Suppressor macrophage treated with lipopolysaccharide for 4 hours (primary cell): ENCODE measurements at places on chromosomes 3 and 15.

DNA sequence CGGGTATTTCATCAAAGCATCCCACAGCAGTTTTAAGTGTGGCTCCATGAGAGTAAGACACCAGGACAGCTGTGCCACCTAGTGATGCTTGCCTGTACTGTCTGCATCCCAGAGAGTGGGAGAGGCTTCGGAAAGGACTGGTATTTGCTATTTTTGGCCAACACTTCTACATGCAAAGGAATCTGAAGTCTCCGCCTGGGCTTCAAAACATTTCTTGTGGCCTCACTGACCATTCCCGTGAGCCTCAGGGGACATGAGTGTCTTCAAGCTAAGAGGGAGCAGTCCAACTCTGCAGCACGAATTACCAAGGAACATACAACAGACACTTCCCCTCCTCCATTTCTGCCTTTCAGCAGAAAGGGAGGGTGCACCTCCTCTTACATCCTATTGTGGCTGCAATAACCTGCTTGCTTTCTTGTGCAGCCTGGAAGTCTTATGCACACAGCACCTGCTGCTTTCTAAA lies 177.5 kb downstream of the RORA start:
- no peak for DNase-seq

DNA sequence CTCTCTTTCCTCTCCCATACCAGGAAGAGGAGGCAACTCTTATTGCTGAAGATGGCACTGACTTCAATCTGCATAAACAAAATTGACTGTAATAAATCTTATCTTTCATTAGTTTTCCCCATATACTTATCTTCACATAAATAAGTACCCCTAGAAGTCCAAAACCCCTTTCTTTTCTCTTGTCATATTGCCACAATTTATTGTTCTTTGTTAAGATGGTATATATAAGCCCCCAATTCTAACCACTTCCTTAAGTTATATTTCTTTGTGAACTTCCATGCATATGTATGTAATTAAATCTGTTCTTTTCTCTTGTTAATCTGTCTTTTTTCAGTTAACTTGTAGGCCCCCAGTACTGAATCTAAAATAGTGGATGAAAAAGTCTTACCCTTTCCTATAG lies 68.8 kb downstream of the TNIK start:
- no peak for DNase-seq

DNA sequence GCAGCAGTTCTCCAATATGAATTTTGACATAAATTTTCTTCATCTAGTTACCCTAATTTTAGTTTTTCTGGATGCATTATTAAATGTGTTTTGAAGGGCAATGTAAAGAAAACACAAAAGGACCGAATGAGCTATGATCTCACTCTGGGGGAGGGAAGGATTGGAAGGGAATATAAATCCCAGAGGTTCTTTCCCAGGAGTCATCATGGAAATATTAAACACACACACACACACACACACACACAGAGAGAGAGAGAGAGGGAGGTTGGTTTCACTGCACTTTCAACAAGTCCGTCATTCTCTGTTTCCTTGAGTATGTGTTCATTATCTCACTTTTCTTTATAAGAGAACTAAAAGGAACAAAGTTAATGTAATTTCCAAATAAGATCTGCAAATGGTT lies 70.7 kb upstream of the DCBLD2 start:
- no peak for DNase-seq

GRCh38 chr3:133295944-133296917 lies 103.6 kb upstream of the BFSP2 start:
- no peak for DNase-seq

DNA sequence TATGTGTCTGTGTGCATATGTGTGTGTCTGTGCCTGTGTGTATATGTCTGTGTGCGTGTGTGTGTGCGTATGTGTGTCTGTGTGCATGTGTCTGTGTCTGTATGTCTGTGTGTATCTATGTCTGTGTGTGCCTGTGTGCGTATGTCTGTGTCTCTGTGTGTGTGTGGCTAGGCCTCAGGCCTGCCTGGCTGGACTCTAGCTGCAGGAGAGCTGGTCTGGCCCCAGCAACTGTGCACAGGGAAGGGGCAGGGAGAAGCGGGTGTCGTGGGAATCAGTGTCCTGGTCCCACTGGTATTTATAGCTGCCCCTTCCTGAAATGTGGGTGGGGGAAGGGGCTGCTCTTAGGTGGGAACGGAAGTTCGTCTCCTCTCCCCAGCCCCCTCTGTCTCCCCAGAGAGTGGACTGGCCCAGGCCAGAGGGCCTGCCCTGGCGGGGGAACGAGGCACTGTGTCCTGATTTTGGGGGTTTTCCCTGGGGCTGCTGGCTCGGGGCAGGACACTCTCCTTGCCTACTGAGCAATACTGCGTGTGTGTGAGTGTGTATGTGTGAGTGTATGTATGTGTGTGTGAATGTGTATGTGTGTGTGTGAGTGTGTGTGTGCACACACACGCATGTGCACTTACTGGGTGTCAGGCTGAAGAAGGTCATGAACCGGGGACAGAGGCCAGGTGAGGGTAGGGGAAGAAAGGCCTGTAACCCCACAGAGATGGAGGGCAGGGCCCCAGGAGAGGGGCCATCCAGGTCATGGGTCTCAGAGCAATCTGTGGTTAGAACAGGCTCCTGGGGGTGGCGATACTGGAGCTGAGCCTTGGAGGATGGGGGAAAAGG lies 6.6 kb downstream of the CSPG4 start:
- no peak for DNase-seq

GRCh38 chr15:57312318-57313133 lies 63.8 kb upstream of the CGNL1 start:
- no peak for DNase-seq
